ENCODE measurements at places on chromosomes 5 and 9.
A peak's percentile ranks its signal among the peaks of the same experiment; 100 is the strongest.

DNA sequence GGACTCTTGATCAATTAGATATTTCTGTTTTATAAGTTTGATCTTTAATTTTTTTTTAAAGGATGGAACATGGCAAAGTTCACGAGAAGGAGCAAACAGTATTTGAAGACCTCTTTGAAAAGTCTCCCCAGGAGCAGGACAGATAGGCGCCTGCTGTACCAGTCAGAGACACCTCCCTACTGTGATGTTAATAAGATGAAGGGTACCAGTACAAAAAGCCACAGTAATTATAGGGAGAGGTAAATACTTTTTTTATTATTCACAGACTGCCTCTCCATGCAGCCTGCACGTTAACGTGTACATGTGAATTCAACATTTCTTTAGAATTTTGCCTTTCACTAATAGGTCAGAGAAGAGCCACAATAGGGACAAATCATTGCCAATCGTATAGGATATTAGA, 146.5 kb upstream of the CDH6 start:
- DNase-seq = no peak

DNA sequence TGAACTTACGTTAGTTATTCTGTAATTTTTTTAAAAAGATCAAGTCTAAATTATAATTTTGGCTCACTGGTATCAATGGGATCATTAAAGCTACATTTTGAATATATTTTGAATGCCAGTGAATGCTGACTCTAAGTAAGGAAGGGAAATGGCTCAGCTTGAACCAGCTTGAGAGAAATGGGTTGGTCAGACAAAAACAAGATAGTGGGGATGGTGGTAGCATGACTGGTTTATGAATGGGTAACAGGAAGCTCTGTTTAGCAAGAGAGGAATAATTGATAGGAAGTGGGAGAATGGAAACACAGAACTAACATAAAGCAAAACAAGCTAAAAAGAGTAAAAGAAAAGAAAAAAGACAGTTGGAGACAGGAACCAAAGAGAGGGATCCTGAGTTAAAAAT, 220.2 kb downstream of the ADAMTS6 start:
- no peak for DNase-seq

DNA sequence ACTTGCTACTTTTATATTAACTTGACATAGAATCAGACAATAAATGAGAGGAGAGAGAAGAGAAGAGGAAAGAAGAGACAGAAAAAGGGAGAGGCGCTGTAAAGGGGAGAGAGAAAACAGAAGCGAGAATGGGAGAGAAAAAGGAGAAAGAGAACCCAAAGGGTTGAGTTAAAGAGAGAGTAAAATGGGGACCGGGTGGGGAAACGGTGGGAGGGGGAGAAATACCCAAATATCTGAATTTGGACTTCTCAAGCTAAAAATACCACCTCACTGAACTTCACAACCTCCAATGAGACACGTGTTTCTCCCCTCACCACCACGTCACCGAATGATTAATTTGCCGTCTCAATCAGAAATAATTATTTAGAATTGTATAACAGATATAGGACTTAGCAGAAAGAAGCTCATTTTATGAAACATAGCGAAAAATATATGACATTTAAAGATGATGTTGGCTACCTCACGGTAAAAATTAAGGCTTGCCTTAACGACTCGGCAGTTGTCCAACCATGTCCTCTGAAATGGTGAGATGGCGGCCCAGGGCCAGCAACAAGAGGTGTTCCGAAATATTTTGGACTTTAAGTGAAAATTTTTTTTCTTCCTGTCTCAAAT, 204.1 kb downstream of the MEF2C start:
- no peak for DNase-seq

- no peak for DNase-seq
These were observed 116.6 kb upstream of the BNC2 start for GRCh38 chr9:16987026-16987425.

DNA sequence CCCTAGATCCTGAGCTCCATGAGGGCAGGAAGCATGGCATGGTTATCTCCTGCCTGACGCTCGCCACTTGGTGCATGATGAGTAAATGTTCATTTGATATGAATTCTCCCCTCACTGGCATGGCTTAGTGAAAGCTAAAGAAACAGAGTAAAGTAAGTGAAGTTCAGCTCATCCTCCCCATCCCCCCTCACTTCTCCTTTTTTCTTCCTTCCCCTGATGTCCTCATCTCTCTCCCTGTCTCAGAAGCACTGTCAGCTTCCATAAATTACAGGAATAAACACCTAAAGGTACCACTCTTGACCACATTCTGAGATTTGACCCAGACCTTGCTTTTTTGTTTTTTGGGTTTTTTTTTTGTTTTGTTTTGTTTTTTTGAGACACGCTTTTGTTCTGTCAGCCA, 73.3 kb downstream of the SNX18 start:
- DNase-seq = no peak

DNA sequence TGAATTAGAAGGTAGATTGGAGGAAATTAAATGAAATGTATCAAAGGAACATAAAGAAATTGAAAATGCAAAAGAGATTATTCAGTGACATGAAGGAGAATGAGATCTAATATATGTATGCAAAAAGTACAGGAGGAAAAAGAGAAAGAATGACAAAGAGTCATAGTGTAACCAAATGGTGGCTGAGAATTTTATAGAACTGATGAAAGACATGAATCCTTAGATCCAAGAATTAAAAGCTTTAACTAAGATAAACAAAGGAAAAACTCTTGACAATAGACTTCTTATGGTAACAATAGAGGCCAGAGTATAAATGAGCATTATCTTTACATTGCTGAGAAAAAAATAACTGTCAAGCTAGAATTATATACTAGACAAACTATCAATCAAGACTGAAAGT, 505.4 kb upstream of the CD180 start:
- no peak for DNase-seq

GRCh38 chr5:78509884-78510769, 138.4 kb downstream of the LHFPL2 start:
- DNase-seq = no peak

GRCh38 chr9:115106001-115106400, 12.0 kb downstream of the TNC start:
- DNase-seq = no peak

- no peak for DNase-seq
These were observed 109.4 kb upstream of the MVB12B start for GRCh38 chr9:126217250-126217653.

- no peak for DNase-seq
These were observed 34.6 kb downstream of the OXCT1 start for GRCh38 chr5:41835645-41836044.

DNA sequence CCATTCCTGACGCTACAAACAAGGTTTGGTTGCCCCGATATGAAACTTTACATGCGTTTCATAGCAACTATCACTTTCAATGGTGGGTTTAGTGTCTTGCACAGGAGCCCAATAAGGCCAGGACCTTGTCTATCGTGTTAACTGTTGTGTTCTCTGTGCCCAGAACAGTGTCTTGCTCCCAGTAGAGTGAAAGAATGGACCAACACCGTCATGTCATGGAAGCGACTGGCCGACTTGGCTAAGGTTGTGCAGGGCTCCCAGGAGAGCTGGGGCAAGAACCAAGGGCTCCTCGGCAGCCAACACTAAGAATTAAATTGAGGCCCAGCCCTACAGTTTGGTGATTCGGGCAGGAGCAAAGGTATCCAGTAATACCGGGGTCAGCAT, 498 bp upstream of the ARHGEF37 start:
- no peak for DNase-seq

DNA sequence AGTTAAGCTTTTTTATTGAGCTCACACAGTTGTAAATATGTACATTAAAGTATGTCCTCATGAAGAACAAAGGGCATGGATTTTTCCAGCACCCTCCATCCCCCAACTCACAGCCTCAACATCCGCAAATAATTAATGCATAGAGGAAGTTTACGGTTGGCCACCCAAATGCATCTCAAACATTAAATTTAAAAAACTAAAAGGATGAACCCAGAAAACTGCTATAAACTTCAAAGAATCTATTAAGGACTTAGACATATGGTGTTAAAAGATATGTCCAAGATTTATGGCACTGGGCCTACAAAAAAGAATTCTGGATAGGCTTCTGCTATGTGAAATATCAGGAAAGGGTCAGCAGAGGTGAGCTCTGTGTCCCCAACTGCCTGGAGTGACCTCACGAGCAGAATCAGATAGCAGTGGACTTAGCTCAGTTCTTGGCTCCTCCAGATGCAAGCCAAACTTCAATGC, 54.0 kb upstream of the TNC start:
- no peak for DNase-seq

DNA sequence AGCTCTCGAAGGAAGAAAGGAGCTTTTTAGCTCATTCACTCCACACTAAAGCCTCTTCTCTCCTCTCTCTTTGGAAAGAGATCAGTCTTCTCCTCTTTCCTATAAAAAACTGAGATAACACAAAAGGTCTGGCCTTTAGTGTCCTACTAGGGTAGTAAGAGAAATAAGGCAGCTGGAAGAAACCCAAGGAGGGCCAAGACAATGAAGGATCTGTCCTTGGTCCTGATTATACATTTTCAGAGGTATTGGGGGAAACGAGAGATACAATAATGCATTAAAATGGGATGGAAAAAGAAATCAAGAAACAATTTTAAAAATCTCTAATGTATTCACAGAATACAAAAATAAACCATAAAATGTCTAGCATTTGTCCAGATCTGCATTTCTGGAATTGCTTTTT, 184.0 kb downstream of the SLF1 start:
- no peak for DNase-seq

GRCh38 chr5:178940569-178941360, at the start of gene ZNF454:
Gene ZNF454, plus strand, starts transcription at chr5:178941198. Its CDS starts 1,594 bp downstream, at chr5:178942792.
- peak; percentile 55 for DNase-seq

DNA sequence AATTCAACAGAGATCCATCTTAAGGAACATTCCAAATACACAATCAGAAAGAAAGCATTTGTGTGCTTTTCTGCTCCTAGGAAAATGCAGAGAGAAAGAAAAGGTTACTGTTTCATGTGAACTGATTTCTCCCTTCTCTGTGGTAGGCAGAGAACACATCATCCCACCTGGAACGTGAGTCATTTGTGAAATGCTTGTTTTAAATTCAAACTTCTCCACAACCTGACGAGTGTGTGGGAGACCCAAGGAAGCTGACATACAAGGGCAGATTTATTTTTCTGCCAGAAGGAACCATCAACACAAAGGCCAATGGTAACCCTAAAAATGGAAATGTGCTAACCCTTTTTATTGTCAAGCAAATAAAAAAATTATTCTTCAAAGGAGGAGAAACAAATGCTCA, 156.4 kb downstream of the EFNA5 start:
- no peak for DNase-seq

GRCh38 chr9:16386827-16387077, 483.7 kb downstream of the BNC2 start:
- no peak for DNase-seq

- DNase-seq = no peak
These were observed 398.5 kb upstream of the SLC24A2 start for GRCh38 chr9:20187318-20187717.

GRCh38 chr5:159951387-159951786, 35.1 kb downstream of the ADRA1B start:
- DNase-seq = no peak

GRCh38 chr9:38182321-38182720, 113.3 kb upstream of the SHB start:
- DNase-seq = no peak

- no peak for DNase-seq
These were observed 231.7 kb downstream of the CTNND2 start for GRCh38 chr5:11672385-11673085.

- DNase-seq = no peak
These were observed 110.6 kb downstream of the HTR4 start for GRCh38 chr5:148543727-148544126.

DNA sequence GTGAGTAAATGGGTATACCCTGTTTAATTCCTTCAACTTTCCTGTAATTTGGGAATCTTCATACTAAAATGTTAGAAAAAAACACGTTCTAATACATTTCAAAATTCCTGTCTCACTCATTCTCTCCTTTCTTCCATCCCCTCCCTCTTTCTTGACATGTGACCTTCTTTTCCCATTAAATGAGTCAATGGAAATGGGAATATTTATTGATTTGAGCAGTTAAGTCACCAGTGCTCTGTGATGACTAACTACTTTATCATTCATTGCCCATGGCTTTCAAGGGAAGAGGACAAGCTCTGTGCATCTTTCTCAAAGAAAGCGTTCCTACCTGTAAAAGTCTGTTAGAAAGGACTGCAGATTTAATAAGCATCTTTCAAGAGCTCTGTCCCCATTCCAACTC, 144.4 kb upstream of the MAP3K1 start:
- DNase-seq = no peak

DNA sequence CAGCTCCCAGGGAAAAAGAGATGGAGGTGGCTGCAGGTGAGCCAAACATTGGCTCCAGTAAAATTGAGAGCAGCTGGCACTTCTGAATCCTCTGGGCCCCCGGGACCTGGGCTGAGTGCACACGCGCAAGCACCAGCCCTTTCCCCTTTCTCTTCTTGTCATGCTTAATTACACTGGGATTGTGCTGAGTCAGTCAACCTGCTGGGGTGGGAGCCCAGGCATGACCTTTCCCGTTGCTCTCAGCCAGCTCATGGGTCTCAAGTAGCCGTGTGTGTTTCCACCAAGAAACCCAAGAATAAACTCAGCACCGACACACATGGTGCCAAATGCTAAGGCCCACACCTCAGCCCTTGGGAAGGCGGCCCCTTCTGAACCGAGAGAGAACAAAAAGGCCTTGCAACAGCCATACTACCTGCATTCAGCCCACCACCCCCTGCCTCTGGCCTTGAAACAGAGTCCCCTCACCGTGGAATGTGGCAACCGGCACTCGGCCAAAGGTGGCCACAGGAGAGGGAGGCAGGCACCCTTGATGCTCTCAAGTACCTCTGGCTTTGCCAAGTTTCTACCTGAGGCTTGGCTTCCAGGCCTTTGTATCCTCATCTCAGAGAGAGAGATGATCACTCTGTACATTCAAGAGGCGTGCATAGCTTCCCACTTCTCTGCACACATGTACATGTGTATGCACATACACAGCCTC, 28.1 kb downstream of the SLIT3 start:
- no peak for DNase-seq
